ENCODE measurements at places on chromosomes 5 and 9.

GRCh38 chr5:59790376-59790775, 103.2 kb downstream of the PDE4D start:
- no peak for DNase-seq

- DNase-seq, result no peak
Observed at GRCh38 chr9:134597041-134597913, 44.3 kb upstream of the COL5A1 start.

GRCh38 chr9:16673171-16673570, 197.3 kb downstream of the BNC2 start:
- no peak for DNase-seq

- no peak for DNase-seq
Observed at GRCh38 chr9:103188781-103189350, 193.7 kb downstream of the CYLC2 start.

- DNase-seq, result no peak
Observed at GRCh38 chr9:108134486-108135128, 645.0 kb upstream of the KLF4 start.

- DNase-seq, result no peak
Observed at GRCh38 chr5:148268566-148268965, at the start of gene SPINK13. Gene SPINK13 (plus strand): TSS chr5:148268794. CDS start chr5:148270073, 1,279 bp downstream.

- DNase-seq, result no peak
Observed at GRCh38 chr9:108511307-108511706, 344.5 kb downstream of the ACTL7B start.

DNA sequence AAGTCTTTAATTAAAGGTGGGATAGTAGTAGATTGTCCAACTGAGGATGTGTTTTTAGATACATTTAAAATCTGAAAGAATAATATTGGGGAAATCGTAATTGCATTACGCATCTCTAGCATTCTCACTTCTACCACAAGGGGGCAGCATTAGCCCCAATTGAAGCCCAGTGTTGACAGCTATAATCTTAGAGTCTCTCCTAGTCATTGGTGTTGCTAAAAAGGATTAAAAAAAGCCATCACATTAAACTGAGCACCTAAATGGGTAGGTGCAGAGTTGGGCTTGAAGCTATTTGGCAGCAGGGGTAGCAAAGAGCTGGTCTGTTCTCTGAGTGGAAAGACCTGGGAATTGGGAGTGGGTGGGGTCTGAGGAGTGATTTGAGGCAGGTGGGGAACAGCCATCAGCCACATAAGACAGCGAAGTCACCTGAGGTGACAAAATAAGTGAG, 177.2 kb downstream of the OSTF1 start:
- DNase-seq, result peak; percentile 40

DNA sequence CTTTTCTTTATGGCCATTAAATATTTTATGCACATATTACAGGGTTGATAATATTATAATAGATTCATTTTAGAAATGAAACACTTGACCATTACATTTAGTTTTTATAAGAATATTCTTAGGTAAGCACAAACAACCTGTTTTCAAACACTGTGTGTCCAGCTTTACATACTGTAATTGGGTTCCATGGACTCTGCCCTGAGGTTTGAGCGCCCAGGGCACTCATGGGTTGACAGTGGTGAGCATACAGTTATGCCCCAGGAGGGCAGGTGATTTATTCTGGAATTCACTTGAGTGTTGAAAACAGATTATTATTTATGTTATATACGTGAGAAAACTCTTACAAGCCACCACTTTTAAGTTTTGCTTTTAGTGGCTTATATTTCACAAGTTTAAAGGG, 33.7 kb downstream of the TRIO start:
- no peak for DNase-seq

- no peak for DNase-seq
Observed at GRCh38 chr5:139799359-139799758, 3.8 kb downstream of the PSD2 start.

GRCh38 chr5:93302711-93303110, 278.3 kb downstream of the NR2F1-AS1 start:
- DNase-seq, result no peak

DNA sequence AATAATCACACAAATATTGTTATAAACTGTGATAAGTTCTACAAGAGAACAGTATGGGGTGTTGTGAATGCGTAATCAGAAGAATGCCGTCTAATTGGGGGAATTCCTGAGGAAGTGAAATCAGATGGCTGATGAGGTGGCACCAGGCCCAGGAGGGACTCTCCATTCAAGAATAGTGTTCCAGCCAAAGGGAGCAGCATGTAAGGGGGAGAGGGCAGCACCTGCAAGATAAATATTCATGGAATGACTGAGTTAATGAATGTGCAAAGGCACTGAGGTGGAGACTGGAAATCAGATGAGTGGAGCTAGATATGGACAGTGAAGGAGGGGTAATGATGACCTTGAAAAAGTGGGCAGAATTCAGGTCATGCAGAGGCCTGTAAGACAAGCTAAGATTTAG, 250.6 kb downstream of the ARRDC3 start:
- no peak for DNase-seq

DNA sequence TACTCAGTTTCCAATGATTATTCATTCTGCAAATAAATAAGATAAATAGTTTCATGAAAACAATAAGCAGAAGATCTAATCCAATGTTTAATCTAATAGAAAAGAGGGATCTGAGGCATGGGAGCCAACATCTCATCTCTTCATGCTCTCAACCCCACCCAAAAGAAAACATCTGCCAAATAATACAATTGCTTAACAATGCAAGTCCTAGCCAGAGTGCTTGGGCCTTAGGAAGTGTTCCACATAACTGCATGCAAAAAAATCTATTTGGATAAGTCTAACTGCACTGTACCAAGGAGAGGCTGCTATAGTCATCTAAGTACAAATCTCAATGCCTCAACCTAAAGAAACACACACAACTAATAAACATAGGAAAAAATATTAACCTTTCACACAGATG, 606.0 kb downstream of the CDH9 start:
- no peak for DNase-seq

DNA sequence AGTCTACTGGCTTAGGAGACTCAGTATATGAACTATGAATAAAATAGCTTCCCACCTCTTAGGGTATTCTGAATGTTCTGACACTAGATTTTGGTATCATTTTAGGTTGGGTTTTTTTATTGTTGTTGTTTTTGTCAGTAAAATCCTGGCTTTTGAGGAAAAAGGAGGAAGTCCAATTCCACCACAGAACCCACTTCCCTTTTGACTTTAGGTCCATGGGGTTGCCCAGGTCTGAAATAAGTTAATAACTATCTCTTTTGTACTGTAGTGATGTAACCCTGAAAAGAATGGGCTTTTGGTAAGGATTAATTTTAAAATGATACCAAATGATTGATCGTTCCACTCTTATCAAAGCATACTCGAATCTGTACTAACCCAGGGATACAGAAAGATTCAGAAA, 29.1 kb upstream of the IL12B start:
- no peak for DNase-seq

GRCh38 chr9:124414612-124415011, 630 bp downstream of the PSMB7 start:
- DNase-seq, result no peak

DNA sequence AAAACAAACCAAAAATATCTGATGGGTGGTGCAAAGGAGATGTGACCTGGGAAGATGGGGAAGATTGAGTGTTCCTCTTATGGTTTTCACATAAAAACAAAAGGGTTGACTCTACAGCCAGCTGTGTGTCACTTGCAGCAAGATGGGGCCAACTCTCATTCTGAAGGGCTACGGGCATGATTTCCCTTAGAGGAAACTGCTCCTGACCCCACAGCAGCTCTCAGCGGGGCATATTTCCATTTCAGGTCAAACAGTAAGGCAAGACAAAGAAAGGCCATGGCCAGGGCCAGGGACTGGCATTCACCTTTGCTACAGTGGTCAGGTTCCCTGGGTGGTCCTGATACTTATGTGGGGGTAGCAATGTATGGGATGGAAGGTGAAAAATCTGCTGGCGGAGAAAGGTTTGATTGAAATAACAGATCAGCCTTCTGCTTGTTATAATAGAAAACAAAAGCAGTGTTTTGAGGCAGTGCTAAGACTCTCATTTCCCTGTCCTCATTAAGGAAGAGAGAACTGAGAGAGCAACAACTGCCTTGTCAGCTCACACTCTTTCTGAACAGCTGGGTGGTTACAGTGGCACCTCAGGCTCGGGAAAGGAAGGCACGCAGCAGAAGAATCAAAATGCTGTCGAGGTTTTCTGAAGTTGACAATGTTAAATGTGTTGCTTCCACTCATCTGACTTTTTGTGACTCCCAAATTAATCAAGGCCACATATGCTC, 120.7 kb upstream of the PCA3 start:
- no peak for DNase-seq

- DNase-seq, result no peak
Observed at GRCh38 chr9:132824951-132825350, 53.1 kb downstream of the AK8 start.

DNA sequence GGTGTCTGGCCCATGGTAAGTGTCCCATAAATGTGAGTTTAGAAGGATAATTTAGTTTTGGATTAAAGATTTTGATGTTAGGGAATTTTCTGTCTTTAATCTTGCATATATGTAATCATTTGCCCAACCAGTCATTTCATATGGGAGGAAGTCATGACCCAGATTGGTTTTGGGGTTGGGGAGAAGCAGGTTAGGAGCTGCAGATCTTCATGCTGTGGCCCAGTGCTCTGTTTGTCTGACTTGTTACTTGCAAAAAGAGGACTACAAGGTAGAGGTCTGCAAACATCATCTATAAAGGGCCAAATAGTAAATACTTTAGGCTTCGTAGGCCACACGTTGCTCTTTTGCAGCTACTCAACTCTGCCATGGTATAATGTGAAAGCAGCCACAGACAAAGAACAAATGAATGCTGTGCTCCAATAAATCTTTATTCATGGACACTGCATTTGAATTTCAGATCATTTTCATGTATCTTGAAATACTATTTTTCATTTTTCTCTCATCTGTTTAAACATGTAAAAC, 16.8 kb downstream of the OSTF1 start:
- DNase-seq, result no peak

- no peak for DNase-seq
Observed at GRCh38 chr5:156460471-156460870, 133.5 kb downstream of the SGCD start.

DNA sequence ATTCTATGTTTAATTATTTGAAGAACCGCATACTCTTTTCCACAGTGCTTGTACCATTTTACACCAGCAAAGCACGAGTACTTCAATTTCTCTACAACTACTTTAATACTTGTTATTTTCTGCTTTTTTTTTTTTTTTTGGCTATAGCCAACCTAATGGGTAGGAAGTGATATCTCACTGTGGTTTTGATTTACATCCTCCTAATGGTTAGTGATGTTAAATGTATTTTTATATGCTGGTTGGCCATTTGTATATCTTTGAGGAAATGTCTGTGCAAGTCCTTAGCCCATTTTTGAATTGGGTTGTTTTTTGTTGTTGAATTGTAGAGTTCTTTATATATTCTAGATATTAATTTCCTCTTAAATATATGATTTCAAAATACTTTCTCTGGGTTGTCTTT, 22.6 kb downstream of the OGN start:
- no peak for DNase-seq

GRCh38 chr9:87570000-87570908, 72.6 kb downstream of the DAPK1 start:
- no peak for DNase-seq

- no peak for DNase-seq
Observed at GRCh38 chr9:135349212-135350002, 130.2 kb upstream of the PPP1R26 start.

- no peak for DNase-seq
Observed at GRCh38 chr5:142627383-142628217, 58.3 kb downstream of the FGF1 start.

- DNase-seq, result no peak
Observed at GRCh38 chr9:4124266-4124665, 175.6 kb downstream of the GLIS3 start.

- DNase-seq, result no peak
Observed at GRCh38 chr5:29367176-29367833, 1826.2 kb upstream of the CDH6 start.

DNA sequence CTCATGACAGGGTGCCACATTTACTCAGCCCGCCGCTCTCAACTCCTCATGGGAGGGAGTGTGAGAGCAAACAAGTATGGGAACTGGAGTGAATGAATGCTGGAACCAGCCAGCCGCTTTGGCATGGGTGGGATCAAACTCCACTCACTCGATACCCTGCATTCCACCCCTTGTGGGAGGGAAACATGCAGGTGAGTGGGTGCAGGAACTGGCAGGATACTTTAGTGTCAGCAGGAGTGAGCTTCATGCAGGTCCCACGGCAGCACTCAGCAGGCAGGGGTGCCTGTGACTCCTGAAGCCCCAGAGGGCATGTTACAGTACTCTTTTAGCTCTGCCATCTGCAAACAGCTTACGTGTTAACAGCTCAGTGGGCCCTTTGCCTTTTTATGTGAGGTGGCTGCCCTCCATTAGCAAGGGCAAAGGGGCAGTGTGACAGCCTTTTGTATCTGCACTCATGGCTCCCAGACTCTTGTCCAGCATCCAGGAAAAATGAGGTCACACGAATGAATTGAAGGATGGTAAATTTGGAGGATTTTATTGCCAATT, 433.2 kb upstream of the NMUR2 start:
- no peak for DNase-seq

- no peak for DNase-seq
Observed at GRCh38 chr9:68797116-68797515, 92.1 kb downstream of the PIP5K1B start.

- DNase-seq, result no peak
Observed at GRCh38 chr5:97623441-97623840, 440.4 kb upstream of the RIOK2 start.

DNA sequence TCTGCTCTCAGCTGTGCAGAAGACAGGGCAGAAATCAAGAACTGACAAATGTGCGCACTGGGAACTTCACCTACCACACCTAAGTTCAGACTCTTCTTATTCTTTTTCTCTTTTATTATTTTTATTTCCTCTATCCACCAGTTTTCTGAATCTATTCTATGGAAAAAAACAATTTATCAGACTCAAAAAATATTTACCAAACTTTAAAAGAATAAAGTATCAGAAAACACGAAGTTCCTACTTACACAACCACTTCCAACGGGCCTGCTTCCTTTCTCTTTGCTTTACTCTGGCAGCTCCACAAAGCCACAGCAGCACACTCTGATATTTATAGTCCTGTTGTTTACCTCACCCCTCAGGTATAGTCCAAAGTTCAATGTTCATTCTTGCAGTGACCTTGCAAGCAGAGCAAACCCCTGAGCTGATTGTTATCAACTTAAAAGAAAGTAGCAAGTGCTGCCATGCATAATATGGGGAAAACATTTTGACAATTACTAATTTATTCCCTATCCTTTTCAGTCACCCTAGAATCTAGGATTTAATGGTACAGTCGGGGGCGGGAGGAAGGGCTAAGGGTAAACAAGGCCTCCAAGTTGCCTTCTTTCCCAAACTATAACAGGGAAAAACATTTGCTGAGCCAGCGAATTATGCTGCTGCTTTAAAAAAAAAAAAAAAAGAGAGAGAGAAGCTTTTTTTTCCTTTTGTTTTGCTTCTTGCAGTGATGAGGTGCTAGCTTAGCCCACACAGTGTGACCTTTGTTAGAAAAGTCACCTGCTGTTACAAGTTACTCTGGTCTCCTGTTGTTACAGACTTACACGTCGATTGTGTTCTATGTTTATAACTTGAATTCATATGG, at the start of gene SELENOP:
Gene SELENOP (minus strand): TSS at position 302 of the 856 bp plus-strand sequence. CDS start 3,539 bp downstream, outside the sequence.
- no peak for DNase-seq

- DNase-seq, result no peak
Observed at GRCh38 chr9:113493203-113493520, 29.6 kb downstream of the RGS3 start.

- DNase-seq, result no peak
Observed at GRCh38 chr5:164302533-164303235, 797.3 kb downstream of the MAT2B start.

Data from stimulated activated CD4-positive, alpha-beta T cell treated with anti-CD3 and anti-CD28 coated beads, TNF-alpha, amount 100 ng/mL, for 48 hours (primary cell).